T-helper 17 cell (primary cell): ENCODE measurements at places on chromosomes 3 and 15.

GRCh38 chr3:126367316-126367805, 10.2 kb upstream of the KLF15 start:
- DNase-seq = no peak

DNA sequence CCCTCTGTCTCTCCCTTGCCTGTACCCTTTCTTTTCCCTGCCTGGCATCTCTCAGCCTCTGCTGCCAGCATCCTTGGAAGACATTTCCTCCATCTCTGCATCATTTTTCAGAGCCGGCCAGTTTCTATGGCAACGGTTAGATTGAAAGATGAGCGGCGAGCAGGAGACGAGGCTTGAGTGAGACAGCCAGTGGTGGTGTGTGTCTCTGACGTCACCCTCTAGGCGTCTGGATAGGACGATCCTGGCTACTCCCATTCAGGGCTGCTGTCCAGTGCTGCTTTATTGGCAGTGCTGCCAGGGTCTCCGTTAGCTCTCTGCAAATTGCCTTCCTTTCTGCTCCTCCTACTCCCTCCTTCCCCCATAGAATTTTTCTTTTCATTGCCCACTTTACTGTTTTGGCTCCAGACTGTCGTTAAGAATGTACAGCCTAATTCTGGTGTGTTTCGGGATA, 57.9 kb downstream of the TRAK1 start:
- no peak for DNase-seq

DNA sequence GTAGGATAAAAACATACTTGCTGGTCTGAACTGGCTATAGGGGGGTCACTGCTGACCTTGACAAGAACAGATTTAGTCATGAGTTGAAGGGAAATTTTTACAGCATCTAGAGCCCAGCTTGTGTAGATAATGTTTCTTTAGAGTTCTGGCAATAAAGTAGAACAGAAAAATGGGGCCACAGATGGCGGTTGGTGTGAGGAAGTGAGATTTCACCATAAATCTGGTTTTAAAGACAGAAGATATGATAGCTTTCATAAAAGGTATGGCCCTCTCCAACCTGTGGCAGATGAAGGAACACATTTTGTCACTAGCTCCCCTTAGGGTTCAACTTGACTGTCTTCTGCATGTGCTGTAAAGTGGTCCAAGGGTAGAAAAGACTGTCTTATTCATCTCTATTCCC, 24.3 kb upstream of the IMPDH2 start:
- DNase-seq = no peak

DNA sequence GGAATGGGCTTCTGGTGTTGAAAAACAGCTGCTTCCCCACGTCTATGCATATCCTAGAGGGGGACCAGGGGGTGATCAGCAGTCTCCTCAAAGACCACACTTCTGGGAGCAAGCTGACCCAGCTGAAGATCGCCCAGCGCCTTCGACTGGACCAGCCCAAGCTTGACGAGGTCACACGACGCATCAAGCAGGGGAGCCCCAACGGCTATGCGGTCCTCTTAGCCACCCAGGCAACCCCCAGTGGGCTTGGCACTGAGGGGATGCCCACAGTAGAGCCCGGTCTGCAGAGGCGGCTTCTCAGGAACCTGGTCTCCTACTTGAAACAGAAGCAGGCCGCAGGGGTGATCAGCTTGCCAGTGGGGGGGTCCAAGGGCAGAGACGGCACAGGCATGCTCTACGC, 2.5 kb downstream of the RBM15B start:
- no peak for DNase-seq

DNA sequence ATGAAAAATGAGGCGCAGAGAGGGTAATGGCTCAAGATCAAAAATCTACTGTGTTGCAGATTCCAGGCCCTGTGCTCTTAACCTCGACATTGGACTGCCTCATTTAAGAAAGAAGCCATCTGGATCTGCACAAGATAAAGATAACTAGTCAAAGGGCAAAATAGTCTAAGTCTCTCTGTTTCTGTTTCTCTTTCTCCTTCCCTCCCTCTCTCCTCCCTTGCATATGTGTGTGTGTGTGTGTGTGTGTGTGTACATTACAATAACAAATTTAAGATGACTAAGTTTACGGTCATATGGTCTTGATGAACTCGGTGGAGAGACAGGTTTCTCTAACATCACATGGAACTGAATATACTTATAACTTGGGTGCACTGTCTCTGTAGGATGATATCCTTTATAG, 69.2 kb downstream of the MEIS2 start:
- no peak for DNase-seq
